Aorta (tissue), 5 donors: ENCODE measurements at places on chromosomes 5 and 9. TPM values are rescaled to one million over a fixed set of nuclear protein-coding genes. Genes with fewer than 3 reads are reported as not detected.

Gene GOLM1
- 14.4 TPM for total RNA-seq

- DNase-seq, result no peak
Observed at GRCh38 chr9:112119225-112120029, 55.7 kb downstream of the SUSD1 start.

DNA sequence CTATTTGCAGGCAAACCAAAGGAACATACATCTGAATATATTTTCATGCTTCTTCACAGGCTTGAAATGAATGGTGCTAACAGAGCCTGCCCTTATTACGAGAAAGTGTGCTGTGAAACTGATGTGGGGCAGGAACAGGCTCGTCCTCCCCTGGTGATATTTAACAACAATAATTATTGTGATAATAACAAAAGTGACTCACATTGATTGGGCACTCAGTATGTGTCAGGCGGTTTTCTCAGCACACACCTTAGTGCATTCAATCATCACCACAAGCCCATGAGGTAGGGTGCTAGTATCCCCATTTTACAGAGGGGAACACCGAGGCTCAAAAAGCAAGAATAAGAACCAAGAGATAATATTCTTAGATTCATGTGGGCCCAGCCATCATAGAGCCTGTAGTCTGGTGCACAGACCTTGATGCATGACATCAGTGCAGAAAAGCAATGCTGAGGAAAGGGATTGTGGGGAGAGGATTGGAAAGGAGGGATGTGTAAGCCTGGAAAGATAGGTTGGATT, 18.1 kb upstream of the BOD1 start:
- no peak for DNase-seq

GRCh38 chr9:121551985-121552753, 52.5 kb upstream of the GGTA1 start:
- no peak for DNase-seq

Gene FRMD3
- 7.2 TPM for total RNA-seq

- DNase-seq, result peak; percentile 88
Observed at GRCh38 chr5:64165500-64166200, at the start of gene RNF180. RNF180 (plus strand) TSS chr5:64165843; CDS start chr5:64200808, 34,965 bp downstream.

GRCh38 chr9:74742191-74742790, 145.4 kb downstream of the TRPM6 start:
- no peak for DNase-seq

DNA sequence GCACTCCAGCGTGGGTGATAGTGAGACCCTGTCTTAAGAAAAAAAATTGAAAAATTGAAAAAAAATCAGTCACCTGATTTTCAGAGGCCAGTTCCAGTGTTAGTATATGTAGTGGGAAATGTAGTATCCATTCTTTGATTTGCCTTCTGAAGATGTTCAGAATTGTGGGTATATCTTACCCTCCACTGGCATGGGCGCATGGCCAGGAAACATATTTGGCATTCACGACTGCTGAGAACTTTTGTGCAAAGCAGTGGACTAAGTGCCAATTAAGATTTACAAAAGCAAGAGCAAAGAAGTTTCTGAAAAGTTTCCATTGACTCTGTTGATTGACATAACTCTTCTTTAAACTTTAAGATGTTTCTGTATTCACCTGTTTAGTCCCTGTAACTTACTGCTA, 2.4 kb downstream of the CAVIN4 start:
- no peak for DNase-seq

GRCh38 chr9:120750421-120750820, 36.2 kb upstream of the MEGF9 start:
- DNase-seq, result no peak

DNA sequence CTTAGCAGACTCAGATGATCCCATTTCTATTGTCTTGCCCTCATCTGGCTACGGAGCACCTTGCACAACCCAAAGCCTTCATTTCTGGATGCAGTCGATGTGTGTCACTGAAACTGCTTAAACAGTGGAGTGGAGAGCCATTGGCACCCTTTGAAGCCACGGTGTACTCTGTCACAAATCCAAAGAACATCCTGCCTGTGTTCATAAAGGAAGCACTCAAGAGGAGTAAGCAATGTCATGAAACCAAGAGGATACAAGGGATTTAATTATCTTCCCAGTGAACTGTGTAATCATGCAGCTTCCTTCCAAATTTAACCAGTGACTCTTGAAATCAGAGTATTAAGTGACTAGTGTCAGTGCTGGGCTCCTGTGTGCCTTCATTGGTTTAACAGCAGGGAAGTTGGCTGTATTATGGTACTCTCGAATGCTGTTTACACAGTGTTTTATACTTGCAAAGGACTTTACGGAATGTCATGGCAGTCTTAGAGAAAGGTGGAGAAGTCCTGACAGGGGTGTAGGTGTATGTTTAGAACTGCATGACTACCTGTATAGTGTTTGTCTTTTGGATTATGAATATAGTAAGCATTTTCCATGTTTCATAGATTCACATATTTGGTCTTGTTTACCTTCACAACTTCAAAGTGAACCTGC, 41.9 kb downstream of the CD180 start:
- no peak for DNase-seq

Gene NLN
- total RNA-seq, result 14.0 TPM

GRCh38 chr5:106964132-106964531, 706.6 kb downstream of the EFNA5 start:
- DNase-seq, result no peak

DNA sequence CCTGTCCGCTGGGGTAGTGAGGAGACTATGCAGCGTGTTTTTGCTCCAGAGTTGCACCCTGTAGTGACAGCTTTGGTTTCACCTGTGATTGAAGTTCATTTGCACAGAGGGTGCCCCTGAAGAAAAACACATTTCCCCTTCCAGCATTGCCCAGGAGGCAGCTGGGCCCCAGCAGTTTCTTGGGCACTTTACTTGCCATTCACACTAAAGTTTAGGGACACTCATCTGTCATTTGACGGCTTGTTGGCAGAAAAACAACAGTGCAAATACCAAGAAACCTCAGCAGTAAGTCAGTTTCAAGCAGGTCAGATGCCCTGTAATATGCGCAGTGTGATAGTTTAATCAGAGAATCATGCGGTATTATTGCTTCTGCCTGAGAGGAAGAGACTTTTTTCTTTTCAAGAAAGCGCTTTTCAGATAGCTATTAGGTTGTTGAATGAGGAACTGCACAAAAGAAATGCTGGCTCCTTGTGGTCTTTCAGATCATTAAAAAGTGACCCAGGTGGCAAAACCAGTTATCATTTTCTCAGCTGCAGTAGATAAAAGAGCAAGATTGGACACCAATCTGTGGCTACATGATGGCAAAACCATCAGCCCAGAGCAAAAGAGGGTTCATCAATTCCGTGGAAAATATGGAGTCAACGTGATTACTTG, 136.2 kb upstream of the PUM3 start:
- DNase-seq, result no peak
